ENCODE measurements at places on chromosomes 7 and 10.

- DNase-seq, result no peak
Observed at GRCh38 chr10:59829024-59829423, 75.8 kb upstream of the MRLN start.

DNA sequence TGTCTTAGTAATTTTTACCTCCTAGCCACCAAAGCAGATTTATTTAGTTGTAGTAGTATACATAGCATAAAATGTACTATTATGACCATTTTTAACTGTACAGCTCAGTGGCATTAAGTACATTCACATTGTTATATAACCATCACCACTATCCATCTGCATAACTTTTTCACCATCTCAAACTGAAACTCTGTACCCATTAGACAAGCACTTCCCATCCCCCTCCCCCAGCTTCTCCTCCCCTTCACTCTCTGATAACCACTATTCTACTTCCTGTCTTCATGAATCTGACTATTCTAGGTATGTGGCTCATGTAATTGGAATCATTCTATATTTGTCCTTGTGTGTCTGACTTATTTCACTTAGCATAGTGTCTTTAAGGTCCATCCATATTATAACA lies 71.9 kb downstream of the MRPL32 start:
- no peak for DNase-seq

DNA sequence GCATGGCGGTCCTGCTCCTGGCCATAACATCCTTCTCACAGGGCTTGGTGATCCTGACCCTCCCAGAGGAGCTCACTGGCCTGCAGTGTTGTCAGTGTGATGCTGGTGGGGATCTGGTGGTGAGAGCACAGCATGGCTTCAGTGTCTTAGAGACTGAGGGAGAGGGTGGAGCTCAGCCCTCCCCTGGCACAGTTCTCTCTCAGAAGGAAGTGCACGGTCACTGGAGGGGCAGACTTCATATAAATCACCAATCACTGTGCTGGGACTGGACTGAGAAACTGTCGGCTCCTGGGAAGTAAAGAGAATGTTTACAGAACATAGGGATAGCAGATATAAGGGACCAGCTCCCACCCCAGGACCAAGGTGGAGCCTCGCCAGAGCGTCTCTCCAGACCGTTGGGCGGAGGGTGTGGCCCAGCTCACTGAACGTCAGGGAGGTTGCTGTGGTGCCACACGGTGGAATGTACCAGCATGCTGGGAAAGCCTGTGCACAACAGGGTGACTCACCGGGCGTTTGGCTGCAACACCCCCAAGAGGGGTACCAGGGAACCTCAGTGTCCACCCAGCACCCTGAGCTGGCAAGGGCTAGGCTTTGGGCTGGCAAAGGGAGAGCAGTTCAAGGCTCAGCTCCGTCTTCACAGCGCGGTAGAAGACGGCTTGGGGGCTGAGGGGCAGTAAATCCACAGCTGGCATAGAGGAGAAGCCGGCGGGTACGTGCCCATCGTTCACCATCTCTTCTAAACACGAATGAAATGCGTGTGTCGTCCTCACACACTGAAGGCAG lies 8.8 kb upstream of the GET4 start:
- DNase-seq, result no peak

DNA sequence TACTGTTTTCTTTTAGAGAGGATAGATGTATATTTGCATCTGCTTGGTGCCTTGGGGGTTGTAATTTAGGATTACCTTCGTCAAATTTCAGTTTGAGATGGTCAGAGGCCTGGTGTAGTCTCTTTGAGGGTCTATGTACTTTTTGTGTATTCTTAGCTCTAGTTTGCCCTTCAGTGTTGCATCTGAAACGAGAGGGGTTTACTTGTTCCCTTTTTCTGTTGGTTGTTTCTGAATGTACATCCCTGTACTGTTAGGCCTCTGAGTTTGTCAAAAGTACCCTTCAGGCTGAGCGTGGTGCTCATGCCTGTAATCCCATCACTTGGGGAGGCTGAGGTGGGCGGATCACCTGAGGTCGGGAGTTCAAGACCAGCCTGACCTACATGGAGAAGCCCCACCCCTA lies 60.0 kb downstream of the MLLT10 start:
- DNase-seq, result no peak

GRCh38 chr7:98722402-98722801 lies 105.3 kb downstream of the NPTX2 start:
- no peak for DNase-seq

GRCh38 chr10:127977357-127978009 lies 70.6 kb downstream of the PTPRE start:
- DNase-seq, result peak; percentile 61

- peak; percentile 80 for DNase-seq
Observed at GRCh38 chr7:6392712-6393666, 54.8 kb downstream of the DAGLB start.

- no peak for DNase-seq
Observed at GRCh38 chr7:135666846-135667245, 4.5 kb downstream of the STMP1 start.

DNA sequence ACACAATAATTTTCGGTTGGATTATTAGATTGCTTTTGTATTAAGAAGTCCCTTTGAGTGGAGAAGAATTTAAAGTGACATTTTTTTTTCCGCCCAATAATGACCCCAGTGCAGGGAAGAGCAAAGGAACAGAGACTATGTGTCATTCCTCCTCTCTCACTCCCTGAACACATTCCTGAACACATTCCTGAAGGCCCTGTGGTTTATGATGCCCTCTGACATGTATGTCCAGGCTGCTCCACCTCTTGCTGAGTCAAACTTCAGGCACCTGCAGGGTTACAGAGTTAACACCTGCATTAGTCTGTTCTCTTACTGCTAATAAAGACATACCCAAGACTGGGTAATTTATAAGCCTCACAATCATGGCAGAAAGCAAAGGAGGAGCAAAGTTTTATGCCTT lies 704.0 kb upstream of the LRRN3 start:
- no peak for DNase-seq
